Common myeloid progenitor, CD34-positive (primary cell): ENCODE measurements at places on chromosomes 11 and 22.
A peak's percentile ranks its signal among the peaks of the same experiment; 100 is the strongest.

DNA sequence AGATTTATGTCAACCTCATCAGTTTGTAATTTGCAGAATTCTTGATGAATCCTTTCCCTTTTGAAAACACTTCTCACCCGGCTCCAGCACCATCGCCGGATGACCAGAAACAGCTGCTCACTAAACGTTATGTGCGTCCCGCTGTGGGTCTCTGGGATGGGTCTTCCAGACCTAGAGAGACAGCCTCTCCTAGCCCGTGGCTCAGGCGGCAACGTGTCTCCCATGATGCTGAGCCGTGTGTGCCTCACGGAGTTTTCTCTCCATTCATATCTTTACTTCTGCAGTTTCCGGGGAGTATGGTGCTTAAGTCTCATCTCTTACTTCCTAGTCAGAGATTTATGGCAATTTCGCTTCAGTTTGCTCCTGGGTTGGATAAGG lies 25.0 kb upstream of the ACR start:
- no peak for DNase-seq

DNA sequence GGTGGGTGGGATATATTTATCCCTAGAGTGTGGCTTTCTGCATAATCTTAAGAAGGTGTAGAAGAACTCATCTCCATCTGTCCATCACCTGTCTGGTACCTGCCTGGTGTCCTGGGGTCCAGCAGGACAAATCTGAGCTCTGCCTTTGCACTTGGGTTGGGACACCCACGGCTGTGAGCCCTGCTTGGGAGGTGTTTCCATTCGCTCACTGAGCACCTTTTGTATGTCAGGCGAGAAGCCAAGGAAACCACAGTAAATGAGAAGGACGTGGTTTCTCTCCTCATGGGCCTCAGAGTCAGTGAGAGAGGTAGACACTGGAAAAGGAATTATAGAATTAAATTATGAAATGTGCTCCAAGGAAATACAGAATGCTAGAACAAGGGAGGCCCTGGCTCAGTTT lies 555.9 kb downstream of the MIAT start:
- no peak for DNase-seq

DNA sequence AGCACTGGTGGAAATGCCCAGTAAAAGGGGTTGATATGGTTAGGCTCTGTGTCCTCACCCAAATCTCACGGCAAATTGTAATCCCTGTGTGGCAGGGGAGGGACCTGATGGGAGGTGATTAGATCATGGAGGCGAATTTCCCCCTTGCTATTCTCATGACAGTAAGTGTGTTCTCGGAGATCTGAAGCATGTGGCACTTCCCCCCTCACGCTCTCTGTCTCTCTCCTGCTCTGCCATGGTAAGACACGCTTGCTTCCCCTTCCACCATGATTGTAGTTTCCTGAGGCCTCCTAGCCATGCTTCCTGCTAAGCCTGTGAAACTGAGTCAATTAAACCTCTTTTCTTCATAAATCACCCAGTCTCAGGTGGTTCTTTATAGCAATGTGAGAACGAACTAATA lies 37.4 kb downstream of the PACSIN2 start:
- peak; percentile 45 for DNase-seq

DNA sequence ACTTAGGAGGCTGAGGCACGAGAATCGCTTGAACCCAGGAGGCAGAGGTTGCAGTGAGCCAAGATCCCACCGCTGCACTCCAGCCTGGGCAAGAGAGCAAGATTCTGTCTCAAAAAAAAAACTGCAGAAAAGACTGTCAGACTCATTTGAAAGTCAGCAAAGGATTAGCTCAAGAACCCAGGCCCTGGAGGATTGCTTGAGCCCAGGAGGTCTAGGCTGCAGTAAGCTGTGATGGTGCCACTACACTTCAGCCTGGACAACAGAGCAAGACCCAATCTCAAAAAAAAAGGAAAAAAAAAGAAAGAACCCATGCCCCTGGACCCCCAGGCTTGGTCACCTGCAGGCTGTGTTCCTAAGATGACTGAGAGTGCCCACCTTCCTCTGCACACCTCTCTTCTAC lies 16.2 kb downstream of the LIF start:
- no peak for DNase-seq

GRCh38 chr11:112797648-112798293 lies 163.4 kb upstream of the NCAM1 start:
- DNase-seq, result peak; percentile 52

DNA sequence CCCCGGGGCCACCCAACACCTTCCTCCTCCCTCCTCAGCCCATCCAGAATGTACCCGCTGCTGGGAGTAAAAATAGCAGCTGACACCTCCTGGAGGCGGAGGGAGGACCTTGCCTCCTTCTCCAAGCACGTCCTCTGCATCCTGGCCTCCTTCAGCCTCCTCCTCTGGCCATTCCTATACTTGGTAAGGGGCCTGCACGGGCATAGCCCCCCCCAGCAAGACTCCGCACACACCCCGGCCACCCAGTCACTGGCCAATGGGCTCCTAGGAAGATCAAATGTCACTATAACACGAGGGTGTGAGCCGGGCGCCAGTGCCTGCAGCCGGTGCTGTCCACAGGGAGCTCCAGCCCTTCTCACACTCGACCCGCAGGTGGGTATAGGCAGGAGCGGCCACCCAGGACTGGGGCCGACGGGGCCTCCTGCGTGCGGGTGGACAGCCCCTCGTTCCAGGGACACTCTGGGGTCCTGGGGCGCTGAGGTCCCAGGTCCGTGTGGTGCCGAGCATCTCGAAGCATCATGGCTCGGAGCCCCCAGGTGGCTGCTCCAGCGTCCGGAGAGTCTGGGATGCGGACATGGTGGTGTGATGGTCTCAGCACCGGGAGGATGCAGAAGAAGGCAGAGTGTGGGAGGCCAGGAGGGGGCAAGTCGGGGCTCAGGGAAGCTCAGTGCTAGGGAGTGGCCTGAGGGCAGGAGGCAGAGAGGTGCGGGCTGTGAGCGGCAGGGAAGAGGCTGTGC lies at the start of gene TNNT3:
Gene TNNT3 (plus strand): TSS at position 313 of the 737 bp plus-strand sequence. CDS start 3,172 bp downstream, outside the sequence.
- no peak for DNase-seq
